ENCODE measurements at places on chromosomes 3 and 15.

DNA sequence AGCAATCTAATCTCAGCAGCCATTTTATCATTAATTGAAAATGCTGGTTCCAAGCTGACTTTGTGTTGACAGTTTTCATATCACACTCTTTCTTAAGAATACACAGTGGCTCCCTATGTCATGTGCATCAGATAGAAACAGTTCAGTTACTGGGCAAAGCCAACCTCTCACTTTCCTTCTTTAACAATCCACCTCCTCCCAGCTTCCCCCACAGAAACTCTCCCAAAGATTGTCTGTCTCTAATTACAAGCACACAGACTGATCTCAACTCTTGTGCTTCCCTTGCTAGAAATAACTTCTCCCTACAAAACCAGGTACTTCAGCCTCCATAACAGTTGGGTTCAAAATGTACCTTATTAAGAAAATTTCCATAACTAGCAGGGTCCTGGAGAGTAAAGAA, 228.9 kb upstream of the WNT5A start:
- DNase-seq = no peak

- no peak for DNase-seq
Observed at GRCh38 chr3:27503526-27503925, 19.3 kb upstream of the SLC4A7 start.

DNA sequence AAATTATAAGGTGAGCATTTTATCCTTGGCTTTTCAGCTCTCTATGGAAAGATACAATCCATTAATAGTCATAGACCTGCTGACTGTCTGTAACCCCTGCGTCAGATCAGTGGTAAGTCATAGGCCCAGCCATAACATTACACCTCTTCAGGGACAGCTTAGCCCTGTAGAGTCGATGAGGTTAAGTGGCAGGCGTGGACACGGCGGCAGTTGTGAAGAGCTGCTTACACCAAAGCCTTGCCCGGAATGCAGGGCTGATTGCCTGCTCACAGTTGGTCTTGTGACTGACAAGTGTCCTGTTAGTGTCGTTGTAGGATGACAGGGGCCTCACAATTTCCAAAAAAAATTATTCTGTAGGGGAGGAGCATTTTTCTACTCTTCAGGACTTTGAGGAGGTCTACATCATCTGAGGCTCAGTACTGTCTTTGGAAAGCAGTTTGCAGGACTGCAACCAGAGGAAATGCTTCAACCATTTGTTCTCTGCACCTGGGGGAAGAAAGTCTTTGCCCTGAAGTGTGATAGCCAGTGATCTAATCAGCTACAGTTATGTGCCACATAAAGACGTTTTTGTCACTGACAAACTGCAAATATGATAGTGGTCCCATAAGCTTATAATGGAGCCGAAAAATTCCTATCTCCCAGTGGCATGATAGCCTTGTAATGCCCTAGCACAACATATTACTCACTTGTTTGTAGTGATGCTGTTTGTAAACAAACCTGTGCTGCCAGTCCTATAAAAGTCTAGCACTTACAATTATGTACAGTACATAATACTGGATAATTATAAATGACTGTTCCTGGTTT, 14.9 kb upstream of the SELENOT start:
- no peak for DNase-seq

- DNase-seq = no peak
Observed at GRCh38 chr15:52292780-52293392, 2.7 kb downstream of the MYO5C start.

DNA sequence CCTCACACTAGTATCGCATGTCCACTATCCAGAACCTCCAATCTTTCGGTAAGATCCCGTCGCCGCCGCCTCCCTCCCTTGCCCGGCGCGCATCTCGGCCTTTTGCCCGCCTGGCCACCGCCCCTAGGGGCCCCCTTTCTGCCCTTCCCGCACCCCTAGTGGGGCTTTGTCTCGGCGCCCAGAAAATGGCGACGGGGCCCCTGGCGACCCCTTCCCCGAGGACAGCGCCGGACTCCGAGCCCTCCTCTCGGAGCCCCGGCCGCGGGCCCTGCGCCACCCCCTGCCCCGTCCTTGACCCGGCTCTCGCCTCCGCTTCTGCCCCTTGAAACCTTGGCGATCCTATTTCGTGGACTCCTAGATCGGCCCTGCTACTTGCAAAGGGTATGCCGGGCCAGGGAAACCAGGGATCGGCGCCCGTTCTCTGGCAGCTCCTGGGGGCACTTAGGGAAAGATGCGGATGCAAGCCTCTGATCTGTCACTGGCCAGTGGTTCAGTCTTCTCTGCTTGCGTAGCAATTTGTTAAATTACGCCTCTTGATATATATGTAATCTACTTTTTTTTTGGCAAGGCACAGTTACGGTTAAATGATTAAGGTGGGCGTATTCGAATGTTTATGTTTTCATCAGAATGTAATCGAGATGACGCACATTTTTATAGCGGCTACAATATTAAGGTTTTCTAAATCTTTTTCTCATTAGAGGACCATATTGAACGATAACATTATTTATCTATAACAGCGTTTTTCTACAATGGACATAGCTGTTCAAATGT, 603 bp downstream of the EIF1B start:
- DNase-seq = no peak

GRCh38 chr3:108271626-108272025, 24.7 kb upstream of the HHLA2 start:
- DNase-seq = no peak

GRCh38 chr3:44074181-44074580, 167.5 kb upstream of the TOPAZ1 start:
- no peak for DNase-seq

DNA sequence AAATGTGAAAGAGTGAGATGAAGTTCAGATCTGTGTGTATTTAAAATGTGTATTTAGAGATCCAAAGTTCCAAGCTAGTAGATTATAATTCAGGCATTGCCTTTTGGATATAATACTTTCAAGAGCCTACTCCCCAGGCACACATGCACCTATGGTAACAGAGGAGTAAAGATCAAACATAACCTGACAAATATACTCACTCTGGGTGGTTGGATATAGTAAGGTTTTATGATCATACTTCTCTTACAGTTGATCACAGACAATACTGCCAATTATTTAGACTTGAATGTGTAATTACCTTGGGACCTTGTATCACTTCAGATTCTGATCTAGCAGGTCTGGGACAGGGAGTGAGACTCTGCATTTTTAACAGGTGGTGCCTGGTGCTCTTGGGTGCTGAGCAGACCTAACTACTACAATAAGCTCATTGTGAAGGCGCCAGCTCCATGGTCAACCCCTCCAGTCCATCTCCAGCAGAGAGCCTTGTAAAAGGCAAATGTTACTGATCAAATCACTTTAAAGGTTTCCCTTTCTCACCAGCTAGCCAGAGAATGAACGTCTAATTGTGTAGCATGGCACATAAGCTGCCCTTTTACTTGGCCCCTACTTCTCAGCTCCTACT, 55.5 kb downstream of the NBEAL2 start:
- no peak for DNase-seq

DNA sequence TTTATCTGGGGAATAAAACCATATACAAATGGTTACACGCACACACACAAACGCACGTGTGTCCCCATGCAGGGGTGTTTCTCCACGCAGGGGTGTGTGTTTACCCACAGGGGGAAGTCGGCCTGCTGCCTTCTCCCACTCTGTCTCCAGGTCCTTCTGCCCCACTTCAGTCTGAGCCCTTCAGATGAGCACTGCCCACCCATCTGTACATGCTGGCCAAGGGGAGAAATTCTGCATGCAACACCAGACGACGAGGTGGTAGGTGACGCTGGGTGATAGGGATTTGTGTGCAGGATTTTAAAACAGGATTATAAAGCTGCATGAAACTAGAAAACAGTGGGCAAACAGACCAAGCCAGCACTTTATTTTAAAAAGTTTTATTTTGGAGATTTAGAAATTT, 122.5 kb downstream of the TJP1 start:
- no peak for DNase-seq

DNA sequence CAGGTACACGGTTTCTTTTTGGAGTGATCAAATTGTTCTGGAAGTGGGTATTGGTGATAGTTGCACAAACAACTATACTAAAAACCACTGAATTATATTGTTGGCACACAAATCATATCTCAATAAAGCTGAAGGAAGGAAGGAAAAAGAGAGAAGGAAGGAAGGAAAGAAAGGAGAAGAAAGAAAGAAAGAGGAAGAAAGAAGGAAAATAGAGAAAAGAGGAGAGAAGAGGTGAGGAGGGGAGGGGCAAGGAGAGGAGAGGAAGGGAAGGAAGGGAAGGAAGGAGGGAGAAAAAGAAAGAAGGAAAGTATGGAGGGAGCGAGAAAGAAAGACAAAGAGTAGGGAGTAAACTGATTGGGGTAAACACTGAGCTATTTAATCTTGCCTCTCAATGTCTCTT, 77.9 kb upstream of the TSC22D2 start:
- no peak for DNase-seq

GRCh38 chr3:186151077-186151971, 42.4 kb upstream of the ETV5 start:
- no peak for DNase-seq

- no peak for DNase-seq
Observed at GRCh38 chr3:139227827-139228226, 116.0 kb upstream of the MRPS22 start.

- DNase-seq = no peak
Observed at GRCh38 chr3:111194048-111194447, 122.4 kb downstream of the NECTIN3 start.

DNA sequence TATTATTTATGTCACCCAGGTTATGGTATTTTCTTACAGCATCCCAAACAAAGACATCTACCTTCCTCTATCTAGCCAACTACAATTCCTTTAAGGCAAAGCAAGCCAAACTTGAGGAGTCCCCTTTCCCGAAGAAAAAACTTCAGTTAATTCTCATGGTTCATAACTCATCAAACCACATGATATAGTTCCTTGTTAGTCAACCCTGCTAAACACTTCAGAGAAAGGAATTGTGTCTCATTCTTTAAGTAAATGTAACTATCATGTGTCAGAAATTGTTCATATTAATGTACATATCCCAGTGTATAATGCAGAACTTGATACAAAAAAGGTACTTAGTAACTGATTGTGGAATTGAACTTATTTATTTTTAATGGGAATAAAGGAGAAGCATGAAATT, 44.4 kb downstream of the ST3GAL6 start:
- no peak for DNase-seq

DNA sequence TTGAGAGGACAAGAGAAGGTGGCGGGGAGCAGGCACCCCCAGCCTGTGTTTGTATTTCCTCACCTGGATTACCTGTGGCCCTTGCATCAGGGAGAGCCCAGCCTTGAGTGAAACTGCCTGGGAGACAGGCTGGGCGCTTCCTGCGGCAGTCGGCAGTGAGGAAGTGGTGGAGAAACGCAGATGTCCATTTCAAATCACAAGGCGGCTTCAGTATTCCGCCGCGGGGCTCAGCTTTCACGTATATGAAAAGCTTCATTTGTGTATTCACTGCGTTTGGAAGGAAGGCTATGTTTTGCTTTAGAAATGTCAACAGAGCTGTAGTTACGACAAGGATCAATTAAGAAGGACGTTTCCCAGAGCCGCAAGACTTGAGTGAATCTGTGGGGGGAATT, 167.4 kb upstream of the CTDSPL start:
- DNase-seq = no peak

DNA sequence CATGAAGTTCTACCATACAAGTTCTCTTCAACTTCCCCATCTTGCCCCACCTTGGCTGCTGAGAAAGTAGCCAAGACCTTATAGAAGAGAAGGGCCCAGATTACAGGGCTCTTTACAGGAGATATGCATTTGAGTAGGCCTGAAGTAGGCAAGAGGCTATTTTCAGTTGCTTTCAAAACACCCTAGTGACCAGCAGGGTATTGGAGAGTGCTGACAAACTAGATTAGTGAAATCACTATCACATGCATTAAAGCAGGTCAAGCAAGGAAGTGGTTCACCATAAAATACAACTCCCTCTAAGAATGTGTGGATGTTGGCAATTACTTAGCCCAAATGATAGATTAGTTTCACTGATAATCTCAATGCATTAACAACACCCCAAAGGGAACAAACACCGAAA, 2.7 kb upstream of the LZTFL1 start:
- no peak for DNase-seq

DNA sequence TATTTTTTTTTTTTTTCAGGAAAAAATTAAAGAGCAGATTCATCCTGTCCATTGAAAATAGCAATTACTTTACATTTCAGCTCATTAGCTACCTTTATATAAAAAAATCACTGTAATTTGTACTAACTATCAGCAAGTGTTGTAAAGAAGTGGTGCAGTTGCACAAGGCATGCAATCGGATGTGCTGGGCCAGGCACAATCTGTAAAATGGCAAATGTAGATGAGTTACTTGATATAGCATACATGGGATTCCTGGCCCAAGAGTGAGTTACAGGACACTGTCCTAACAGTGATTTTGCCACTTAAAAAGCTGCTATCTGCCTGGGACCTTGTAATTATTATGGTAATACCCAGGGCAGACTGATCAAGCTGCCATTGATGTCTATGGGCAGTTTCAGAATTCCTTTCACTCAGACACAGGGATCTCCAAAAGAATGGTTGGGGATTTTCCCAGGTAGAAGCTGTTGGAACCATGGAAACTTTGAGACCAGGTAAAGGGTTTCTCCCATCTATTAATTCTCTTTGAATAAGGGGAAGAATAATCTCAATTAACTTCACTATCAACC, 182.2 kb upstream of the ICE2 start:
- no peak for DNase-seq

- no peak for DNase-seq
Observed at GRCh38 chr3:61634678-61635077, 73.3 kb downstream of the PTPRG start.

GRCh38 chr3:129182390-129183185, 1.1 kb downstream of the CNBP start:
- DNase-seq = no peak

GRCh38 chr3:108415661-108416060, 94.7 kb downstream of the MYH15 start:
- no peak for DNase-seq

DNA sequence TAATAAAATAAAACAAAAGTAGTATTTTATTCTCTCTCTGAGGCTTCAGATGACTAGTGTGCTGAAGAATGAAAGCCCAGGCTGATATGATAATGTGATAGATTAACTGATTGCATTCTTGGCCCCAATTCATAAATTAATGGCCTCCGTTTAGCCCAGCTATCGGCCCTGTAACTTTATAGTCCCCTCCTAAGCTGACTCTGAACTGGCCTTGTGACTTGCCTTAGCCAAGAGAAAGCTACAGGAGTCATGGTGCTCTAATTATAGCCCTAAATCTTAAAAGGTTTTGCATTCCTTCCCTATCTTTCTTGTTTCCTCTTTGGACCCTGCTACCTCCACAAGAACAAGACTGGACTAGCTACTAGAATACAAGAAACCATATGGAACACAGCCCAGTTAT, 123.2 kb upstream of the EPHA3 start:
- DNase-seq = no peak

GRCh38 chr15:41928637-41929620, 35.1 kb upstream of the SPTBN5 start:
- DNase-seq = no peak

GRCh38 chr3:142999881-143000280, 1.5 kb upstream of the U2SURP start:
- no peak for DNase-seq

- DNase-seq = peak; percentile 36
Observed at GRCh38 chr3:50620420-50620819, 3.5 kb downstream of the MAPKAPK3 start.

- DNase-seq = no peak
Observed at GRCh38 chr15:97966924-97967620, 6.6 kb downstream of the ARRDC4 start.

GRCh38 chr15:71049706-71050422, 65.4 kb upstream of the THSD4 start:
- DNase-seq = no peak

- DNase-seq = no peak
Observed at GRCh38 chr15:89119489-89120478, 31.5 kb downstream of the ABHD2 start.

GRCh38 chr3:133944181-133944580, 48.5 kb upstream of the RAB6B start:
- no peak for DNase-seq

GRCh38 chr3:80355144-80355543, 587.3 kb upstream of the ROBO1 start:
- no peak for DNase-seq

Measured in bone marrow (tissue), 2 donors.